Fibroblast of villous mesenchyme (primary cell): ENCODE measurements at places on chromosomes 5 and 9. TPM values are rescaled to one million over a fixed set of nuclear protein-coding genes. Genes with fewer than 3 reads are reported as not detected.

GRCh38 chr5:38650540-38650939 lies 94.1 kb upstream of the LIFR start:
- no peak for DNase-seq

SLC34A3 gene
- under 0.01 TPM in 1 of 2 replicates, not detected in the other for total RNA-seq

GRCh38 chr5:79301046-79301712 lies 65.2 kb downstream of the JMY start:
- DNase-seq: peak; percentile 52

UGT3A1 gene
- total RNA-seq: not detected in 2 replicates

DNA sequence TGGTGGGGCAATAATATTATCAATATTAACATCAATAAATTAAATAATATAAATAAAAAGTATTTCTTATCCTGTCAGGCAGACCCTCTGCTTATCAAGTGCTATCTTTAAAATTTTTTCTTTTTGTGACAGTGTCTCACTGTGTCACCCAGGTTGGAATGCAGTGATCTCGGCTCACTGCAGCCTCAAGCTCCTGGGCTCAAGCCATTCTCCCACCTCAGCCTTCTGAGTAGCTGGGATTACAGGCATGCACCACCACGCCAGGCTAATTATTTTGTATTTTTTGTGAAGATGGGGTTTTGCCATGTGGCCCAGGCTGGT lies 53.2 kb downstream of the NDST1 start:
- no peak for DNase-seq

DNA sequence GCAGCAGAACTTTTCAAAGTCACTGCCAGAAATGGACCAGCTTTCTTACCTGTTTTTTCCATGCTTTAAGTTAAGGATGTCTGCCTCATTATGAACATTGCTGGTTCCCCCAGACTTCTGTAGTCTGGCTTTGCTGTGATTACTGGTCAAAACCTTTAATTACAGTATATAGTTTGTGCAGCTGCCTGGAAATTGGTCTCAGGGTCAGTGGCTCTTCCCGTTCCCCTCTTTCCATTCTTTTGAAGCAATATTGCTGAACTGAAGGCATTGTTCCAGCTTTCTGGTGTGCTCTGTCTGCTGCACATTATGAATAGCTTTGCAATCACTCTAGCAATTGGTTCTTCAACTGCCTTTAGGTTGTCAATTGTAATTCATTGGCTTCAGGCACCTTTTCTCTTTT lies 206.5 kb downstream of the ARL15 start:
- no peak for DNase-seq

- DNase-seq: peak; percentile 12
Measured at GRCh38 chr9:31839273-31839672, 545.2 kb upstream of the ACO1 start.
